Progenitor cell of endocrine pancreas (in vitro differentiated cells): ENCODE measurements at places on chromosomes 4 and X. TPM values are rescaled to one million over a fixed set of nuclear protein-coding genes. Genes with fewer than 3 reads are reported as not detected.

COQ2 gene
- total RNA-seq: 19.2 and 20.2 TPM in 2 replicates

SYTL5 gene
- 8.8 and 9.7 TPM in 2 replicates for total RNA-seq

MAGEB17 gene
- 0.19 and 0.27 TPM in 2 replicates for total RNA-seq

ANK2 gene
- total RNA-seq: 9.1 and 11.1 TPM in 2 replicates

GRCh38 chr4:181647396-181648147, 595.6 kb upstream of the TENM3 start:
- H3K27ac ChIP-seq: no peak overlapping the region
- peaks cover 2% of the 10 kb centered on the region for H3K4me1 ChIP-seq
- no peak overlapping the region for H3K4me3 ChIP-seq
- no peaks in the 10 kb centered on the region for H3K36me3 ChIP-seq
- no peak for DNase-seq

DNA sequence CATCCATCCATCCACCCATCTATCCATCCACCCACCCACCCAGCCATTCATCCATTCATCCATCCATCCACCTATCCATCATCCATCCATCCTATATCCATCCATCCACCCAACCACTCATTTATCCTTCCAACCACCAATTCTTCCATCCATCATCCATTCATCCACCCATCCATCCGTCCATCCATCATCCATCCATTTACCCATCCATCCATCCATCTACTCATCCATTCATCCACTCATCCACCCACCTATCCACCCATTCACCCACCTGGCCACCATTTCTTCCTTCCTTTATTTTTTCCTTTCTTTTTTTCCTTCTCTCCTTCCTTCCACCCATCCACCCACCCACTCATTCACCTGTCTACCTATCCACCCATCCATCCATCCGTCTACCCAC, 25.2 kb downstream of the HTRA3 start:
- H3K27me3 ChIP-seq: peaks cover 4% of the 10 kb centered on the region
- H3K27ac ChIP-seq: no peak overlapping the region
- DNase-seq: no peak

- H3K27ac ChIP-seq: no peak overlapping the region
- H3K36me3 ChIP-seq: no peaks in the 10 kb centered on the region
- peaks cover 14% of the 10 kb centered on the region for H3K27me3 ChIP-seq
- no peak for DNase-seq
- H3K4me3 ChIP-seq: no peak overlapping the region
Observed at GRCh38 chr4:153651116-153651515, 33.0 kb upstream of the TLR2 start.

GRCh38 chr4:106116025-106116424, 200.0 kb downstream of the TBCK start:
- no peak overlapping the region for H3K4me3 ChIP-seq
- H3K36me3 ChIP-seq: peaks cover 60% of the 10 kb centered on the region
- H3K27me3 ChIP-seq: no peaks in the 10 kb centered on the region
- no peaks in the 10 kb centered on the region for H3K4me1 ChIP-seq
